ENCODE measurements at places on chromosomes 4 and X.

DNA sequence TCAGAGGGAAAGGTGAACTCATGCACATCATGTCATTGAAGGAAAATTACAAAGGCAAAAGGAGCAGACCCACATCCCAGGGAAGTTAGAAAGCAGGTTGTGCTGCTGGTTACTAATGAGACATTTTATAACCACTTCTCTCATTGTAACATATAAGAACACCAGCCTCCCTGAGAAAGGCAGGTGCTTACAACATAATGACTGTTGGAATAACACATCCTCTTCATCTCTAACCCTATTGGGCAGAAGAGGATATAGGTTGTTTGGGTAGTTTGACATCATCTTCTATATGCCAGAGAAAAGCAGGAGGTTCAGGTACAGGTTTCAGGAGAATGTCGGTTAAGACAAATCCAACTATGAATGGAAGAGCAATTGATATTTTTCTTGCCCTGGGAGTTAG lies 77.6 kb downstream of the MAOA start:
- DNase-seq, result no peak

DNA sequence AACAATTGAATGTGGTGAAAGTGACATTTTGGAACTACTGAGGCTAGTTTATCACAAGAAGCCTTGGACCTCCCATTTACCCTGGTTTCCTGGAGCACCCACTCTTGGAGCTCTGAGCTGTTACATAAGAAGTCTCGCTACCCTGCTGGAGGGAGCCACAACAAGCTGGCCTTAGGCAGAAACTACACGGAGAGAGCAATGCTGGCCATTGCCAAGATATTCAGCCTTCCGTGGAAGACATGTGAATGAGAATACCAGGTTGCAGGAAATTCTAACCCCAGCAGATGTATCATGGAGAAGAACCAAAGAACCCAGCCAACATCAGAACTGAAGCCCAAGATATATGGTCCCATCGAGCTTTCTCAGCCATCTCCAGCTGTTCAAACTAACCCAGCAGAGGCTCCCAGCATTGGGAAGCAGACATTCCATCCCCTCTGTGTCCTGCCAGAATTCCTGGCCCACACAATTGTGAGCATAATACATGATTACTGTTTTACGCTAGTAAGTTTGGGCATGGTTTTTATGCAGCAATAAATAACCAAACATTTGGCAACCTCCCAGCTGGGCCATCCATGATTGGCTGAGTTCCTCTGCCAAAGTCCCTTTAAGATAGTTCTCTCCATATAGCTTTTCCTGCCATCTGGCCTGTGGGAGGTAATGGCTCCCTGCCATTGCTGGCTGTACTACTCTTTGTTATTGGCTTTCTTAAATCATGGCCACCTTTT lies 17.9 kb upstream of the PDE5A start:
- DNase-seq, result no peak

DNA sequence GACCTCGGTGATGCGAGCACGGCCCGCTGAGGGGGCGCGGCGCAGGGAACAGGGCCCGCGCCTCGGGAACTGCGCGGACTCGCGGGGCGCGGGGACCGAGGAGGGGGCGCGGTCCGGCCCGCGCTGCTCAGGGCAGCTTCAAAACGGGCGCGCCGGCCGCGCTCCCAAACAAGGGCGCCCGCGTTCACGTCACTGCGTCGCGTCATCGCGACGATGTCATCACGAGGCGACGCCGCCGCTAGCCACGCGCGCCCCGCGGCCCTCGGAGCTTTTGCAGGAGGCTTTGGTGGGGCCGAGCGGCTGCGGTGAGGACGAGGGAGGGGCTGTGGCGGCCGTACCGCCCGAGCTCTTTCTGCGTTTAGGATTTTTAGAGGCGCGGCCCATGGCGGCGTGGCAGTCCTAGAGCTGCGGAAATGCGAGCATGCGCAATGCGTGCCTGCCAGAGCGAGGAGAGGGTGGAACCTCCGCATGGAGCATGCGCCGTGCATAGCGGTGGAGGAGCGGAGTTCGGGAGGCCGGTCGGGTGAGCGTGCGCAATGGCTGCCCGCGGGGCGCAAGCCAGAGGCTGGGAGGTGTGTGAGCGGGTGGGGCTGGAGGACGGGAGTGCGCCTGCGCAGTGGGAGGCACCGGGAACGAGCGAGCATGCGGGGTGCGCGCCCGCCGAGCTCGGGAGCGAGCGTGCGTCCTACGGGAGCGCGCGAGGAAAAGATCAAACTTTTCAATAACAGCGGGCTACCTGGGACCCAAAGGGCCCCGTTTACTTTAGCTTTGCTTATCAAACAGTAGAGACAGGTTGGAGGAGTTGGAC lies at the start of gene PPP2R3B:
Gene PPP2R3B, minus strand, starts transcription at position 140 of the 808 bp plus-strand sequence. CDS start 216 bp downstream, outside the sequence.
- peak; percentile 99 for DNase-seq

- DNase-seq, result no peak
Measured at GRCh38 chr4:173243917-173244658, 75.5 kb downstream of the GALNT7 start.

- DNase-seq, result no peak
Measured at GRCh38 chrX:30822068-30822681, 66.9 kb downstream of the TAB3 start.

DNA sequence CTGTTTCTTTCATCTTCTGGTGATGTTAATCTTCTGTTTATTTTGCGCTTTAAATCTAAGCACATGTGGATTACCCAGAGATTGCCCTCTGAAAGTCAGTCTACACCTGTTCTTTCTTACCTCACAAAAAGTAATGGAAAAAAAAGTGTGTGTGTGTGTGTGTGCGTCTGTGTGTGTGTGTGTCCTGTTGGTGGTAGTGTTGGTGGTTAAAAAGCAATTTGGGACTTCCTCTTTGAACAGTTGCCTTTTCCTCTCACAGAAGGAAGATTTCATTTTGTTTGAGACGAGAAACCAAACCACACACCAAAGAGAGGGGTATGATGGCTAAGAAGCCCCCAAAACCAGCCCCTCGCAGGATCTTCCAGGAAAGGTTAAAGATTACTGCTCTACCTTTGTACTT lies at the start of gene STAP1:
Gene STAP1, plus strand, starts transcription at position 235 of the 400 bp plus-strand sequence. Its CDS starts 83 bp downstream, at position 318.
- no peak for DNase-seq

Measured in stimulated activated naive CD8-positive, alpha-beta T cell treated with anti-CD3 and anti-CD28 coated beads, Interleukin-15, Interleukin-2, amounts not matched to agents 100 U/mL and 50 U/mL, for 24 hours (primary cell).